WERI-Rb-1 (cell line): ENCODE measurements at places on chromosomes 12 and 14.
A peak's percentile ranks its signal among the peaks of the same experiment; 100 is the strongest.

- no peak for DNase-seq
Measured at GRCh38 chr12:94235848-94236247, 87.5 kb downstream of the PLXNC1 start.

DNA sequence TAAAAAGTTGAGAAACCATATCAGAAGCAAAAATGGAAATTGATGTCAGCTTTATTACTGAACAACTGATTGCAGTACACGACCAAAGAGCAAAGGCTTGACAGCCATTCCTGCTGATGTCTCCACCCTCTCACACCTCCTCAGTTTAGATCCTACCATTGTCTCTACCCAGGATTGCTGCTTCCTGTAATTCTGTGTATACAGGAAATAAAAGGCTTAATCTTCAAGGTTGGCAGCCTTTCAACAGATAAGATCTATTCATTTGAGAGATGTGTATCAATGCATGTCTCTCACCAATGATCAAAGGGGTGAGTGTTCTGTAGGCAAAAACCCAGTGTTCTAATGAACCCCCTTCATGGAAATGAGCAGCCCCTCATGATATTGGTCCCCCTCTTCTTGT, 27.0 kb downstream of the SLCO1C1 start:
- DNase-seq = no peak

GRCh38 chr12:64461634-64462414, 9.9 kb downstream of the TBK1 start:
- DNase-seq = no peak

DNA sequence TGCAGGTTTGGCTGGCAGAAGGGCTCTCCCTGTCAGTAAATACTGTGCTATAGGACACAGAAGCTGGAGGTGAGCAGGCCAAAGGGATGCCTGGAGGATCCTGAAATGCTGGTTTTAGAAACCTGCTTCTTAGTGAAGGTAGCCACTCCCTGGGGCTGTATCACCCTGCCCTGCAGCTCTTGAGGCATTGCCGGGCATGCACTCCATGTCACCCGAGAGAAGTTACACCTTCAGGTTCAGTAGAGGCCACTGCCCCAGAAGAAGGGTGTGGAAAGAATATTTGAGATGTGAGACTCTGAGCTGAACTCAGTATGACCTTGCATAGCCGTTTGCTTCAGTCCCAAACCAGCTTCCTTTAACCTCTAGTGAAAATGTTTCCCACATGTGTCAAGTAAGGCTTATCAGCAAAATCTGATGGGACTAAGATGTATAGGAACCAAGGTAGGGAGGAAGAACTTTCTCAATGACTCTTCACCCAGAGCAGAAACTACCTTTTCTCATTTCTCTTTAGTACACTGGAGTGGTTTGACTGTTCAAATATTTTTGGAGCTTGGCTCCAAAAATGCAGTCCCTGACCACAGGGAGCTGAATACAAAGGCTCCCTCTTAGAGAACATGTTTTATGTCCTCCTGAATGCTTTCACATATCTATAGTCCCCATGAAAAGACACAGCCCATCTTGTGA, 164.5 kb upstream of the DYRK2 start:
- DNase-seq = no peak

- DNase-seq = no peak
Measured at GRCh38 chr12:7293670-7294069, 10.2 kb upstream of the ACSM4 start.

- peak; percentile 58 for DNase-seq
Measured at GRCh38 chr12:89984846-89985245, 276.2 kb upstream of the ATP2B1 start.

DNA sequence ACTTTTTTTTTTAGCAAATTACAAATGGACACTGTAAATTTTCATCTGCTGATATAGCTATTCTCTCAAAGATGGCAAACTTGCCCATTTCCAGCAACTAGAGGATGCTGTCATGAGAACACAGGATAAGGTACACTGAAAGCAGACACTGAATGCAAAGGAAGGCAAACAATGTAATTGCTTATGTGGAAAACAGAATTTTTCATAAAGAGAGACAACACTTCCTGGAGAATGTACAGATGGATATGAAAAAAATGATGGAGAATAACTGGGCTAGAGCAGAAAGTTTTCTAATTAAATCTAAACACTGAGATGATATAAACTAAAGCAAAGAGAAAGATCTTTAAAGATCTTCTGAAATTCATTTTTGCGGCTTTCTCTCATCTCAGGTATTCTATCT, 581 bp downstream of the CD69 start:
- DNase-seq = no peak

- no peak for DNase-seq
Measured at GRCh38 chr12:449203-449602, 10.5 kb upstream of the B4GALNT3 start.

- DNase-seq = no peak
Measured at GRCh38 chr12:24724814-24725213, 224.1 kb downstream of the BCAT1 start.

DNA sequence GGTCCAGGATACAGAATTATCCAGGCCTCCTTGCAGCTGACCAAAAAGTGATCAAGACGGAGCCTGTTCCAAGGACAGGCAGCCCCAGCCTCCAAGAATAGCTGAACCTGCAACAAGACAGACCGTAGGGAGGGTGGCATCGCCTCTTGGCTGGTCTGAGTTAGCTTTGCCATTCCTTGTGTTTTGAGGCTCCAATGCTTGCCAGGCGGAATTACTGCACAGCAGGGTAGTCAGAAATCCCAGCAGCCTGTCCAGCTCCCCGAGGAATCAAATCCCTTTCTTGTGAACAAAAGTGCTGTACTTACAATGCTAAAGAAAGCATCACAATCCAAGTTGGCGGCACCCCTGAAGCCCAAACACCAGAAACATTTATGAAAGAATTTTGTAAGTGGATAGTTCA, 246.9 kb downstream of the TMEM132C start:
- peak; percentile 11 for DNase-seq

DNA sequence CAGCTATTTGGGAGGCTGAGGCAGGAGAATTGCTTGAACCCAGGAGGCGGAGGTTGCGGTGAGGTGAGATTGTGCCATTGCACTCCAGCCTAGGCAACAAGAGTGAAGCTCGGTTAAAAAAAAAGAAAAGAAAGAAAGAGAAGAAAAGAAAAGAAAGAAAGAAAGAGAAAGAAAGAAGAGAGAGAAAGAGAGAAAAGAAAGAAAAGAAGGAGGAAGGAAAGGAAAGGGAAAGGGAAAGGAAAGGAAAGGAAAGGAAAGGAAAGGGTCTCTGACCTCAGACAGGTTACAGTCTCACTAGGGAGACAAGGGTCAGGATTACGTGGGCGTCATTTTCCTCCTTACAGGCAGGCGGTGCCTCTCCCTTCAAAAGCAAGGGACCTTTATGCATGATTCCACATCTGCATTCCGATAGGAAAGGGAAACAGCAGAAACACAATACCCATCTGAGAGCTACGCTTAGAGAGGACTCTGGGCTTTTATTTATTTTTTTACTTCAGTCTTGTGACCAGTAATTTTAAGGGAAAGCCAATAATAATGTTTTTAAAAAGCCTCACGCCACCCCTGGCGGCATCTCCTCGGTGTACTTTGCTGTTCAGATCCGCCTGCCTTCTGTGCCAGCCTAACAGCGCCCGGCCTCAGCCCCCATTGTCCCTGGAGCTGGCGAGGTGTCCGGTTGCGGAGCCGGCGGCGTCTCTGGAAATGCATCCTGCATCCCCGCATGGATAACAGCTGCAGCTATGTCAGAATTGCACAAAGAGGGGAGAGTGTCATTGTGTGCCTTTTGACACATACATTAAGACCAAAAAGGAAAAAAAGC, 945 bp upstream of the HIP1R start:
- no peak for DNase-seq

GRCh38 chr14:26191123-26191522, 406.7 kb downstream of the NOVA1 start:
- no peak for DNase-seq

- no peak for DNase-seq
Measured at GRCh38 chr12:45483571-45483970, 245.9 kb upstream of the ARID2 start.

DNA sequence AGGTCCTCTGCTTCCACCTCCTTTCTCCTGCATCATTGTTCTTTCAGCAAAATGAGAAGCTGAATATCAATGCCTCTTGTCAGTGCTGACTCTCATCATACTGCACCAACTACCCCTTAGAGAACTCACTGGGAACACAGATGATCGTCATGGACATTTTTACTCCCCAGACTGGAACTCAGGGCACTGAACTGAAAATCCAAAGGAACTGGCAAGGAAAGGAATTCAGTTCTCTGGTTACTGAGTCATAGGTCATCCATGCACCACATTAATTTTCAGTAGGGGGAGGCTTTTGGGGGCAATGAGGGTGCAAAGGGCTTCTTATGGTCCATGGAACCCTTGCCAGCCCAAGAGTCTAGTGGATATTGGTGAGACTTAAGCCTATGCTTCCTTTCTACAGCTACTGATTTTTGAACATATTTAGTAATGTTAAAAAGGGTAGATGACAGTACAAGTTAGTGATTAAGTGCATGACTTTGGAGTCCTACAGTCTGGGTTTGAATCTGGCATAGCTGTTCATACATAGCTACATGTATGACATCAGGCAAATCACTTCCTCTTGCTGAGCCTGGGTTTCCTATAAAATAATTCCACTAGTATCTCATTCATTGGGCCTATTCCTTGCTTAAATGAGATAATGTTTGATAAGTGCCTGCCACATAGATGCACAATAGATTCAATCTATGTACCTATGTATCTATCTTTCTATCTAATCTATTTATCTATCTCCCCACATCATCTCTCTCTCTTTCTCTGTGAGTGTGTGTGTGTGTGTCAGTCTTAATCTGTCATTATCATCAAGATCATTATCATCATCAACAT, 29.2 kb downstream of the BBS10 start:
- DNase-seq = no peak

DNA sequence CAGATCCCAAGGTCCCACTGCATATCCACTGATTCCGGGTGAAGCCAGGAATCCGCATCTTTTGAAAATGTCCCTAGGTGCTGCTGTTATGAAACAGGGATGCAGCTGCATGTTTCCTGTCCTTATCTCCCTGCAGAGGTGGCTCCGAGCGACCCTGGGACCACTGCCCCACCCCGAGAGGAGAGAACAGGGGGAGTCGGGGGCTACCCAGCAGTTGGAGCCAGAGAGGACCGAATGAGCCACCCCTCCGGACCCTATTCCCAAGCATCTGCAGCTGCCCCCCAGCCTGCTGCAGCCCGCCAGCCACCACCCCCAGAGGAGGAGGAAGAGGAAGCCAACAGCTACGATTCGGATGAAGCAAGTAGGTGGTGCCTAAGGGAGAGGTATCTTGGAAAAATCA, 30.3 kb upstream of the OAS1 start:
- DNase-seq = no peak

GRCh38 chr12:32983332-32983731, 86.8 kb upstream of the PKP2 start:
- no peak for DNase-seq

DNA sequence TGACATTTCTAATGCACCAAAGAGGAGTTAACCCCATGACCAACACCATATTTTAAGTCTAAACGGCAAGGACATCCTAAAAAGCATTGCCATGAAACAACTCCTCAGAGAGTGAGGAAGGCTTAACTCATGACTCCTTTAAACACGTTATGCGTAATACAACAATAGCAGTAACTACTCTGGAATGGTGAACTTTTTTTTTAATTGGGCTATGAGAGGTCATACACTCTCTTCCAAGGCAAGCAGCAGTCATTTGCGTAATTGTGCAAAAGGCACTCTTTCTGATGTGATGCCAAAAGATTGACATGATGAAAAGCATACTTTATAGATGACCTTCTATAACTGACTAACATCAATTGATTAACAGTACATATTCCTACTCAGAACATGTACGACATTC, 39.4 kb downstream of the RHOJ start:
- no peak for DNase-seq

GRCh38 chr14:105168979-105169507, 467 bp upstream of the JAG2 start:
- peak; percentile 79 for DNase-seq

- DNase-seq = no peak
Measured at GRCh38 chr12:81147292-81147919, 69.5 kb downstream of the ACSS3 start.

- DNase-seq = no peak
Measured at GRCh38 chr14:20493634-20494033, 11.7 kb upstream of the RNASE10 start.

DNA sequence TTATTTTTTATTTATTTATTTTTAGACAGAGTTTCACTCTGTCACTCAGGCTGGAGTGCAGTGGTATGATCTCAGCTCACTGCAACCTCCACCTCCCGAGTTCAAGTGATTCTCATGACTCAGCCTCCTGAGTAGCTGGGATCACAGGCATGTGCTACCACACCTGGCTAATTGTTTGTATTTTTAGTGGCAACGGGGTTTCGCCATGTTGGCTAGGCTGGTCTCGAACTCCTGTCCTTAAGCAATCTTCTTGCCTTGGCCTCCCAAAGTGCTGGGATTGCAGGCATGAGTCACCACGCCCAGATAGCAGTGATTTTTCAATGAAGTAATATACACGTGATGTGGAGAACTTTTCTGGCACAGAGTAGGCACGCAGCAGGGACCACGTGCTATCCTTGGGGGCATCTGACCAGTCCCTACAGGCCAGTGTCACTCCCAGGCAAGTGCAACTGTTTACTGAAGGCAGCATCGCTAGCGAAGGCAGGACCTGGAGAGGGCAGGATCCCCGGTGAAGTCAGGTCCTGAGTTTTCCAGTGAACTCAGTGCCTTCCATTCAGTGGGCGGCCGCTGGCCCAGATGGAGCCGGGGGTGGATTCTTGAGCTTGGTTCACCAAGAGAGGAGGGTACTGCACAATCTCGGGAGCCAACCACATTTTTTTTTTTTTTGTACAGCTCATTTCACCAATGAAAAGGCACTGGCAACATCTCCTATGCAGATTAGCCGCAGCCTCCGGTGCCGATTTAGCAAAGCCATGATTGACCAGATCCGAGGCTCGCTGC, 11.1 kb upstream of the CLMN start:
- no peak for DNase-seq

DNA sequence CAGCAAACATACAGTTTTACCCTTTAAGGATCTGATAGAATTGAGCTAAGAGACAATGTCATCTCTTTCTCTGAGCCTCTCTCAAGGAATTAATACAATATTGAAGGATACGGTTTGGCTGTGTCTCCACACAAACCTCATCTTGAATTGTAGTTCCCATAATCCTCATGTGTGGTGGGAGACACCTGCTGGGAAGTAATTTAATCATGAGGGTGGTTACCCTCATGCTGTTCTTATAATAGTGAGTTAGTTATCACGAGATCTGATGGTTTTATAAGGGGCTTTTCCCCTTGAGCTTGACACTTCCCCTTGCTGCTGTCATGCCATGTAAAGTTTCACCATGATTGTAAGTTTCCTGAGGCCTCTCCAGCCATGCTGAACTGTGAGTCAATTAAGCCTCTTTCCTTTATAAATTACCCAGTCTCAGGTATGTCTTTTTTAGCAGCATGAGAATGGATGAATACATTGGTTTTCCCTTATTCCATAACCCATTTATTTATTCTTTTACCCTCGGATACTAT, 47.6 kb downstream of the TMEM30B start:
- no peak for DNase-seq

GRCh38 chr14:105528586-105529318, 2.4 kb downstream of the TMEM121 start:
- DNase-seq = no peak

- no peak for DNase-seq
Measured at GRCh38 chr12:131921866-131922769, 7.0 kb upstream of the PUS1 start.
